NCI-H774 (cell line): ENCODE measurements at places on chromosomes 13 and 19.

DNA sequence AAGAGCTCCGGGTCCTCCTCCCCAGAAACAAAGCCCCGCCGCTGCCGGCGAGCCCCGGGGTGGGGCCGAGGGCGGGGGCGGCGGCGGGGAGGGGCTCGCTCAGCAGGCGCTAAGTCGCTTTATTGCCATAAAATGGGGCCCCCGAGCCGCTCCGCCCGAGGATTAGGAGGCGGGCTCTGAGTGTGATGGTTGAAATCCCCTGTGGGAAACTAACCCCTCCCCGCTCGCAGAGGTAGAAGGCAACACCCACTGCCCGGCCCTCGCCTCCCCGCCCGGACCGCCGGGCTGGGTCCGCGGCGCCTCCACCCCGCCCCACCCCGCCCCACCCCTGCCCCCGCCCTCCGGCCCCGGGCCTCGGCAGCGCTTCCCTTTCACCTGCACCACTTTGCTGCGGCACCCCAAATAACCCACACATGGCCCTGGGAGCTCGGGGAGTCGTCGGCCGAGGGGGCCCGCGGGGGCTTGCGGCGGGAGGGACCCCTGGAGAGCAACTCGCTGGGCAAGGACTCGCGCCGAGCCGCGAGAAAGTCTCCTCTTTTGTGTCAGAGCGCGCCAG lies at the start of gene KLF12:
Gene KLF12, minus strand, starts transcription at position 184 of the 556 bp plus-strand sequence.
- DNase-seq, result peak; percentile 68

DNA sequence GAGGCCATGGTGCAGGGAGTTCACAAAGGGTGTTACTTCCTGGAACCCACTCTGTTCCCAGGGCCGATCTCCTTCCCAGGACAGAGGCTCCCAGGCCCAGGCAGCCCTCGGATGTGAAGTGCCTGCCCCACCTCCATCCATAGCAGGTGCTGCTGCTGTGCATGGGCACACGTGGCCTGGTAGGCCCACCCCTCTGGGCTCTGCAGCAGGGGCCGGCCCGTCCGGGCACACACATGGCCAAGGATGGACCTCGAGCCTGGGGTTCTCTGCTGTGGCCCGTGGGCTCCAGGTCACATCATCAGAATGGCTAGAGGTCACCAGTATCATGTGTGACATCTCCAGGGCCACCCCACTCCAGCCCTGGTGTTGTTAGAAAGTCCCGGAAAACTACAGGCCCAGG lies 71.8 kb downstream of the GADD45B start:
- DNase-seq, result no peak

- no peak for DNase-seq
Measured at GRCh38 chr13:45315520-45316167, 25.3 kb downstream of the TPT1 start.

DNA sequence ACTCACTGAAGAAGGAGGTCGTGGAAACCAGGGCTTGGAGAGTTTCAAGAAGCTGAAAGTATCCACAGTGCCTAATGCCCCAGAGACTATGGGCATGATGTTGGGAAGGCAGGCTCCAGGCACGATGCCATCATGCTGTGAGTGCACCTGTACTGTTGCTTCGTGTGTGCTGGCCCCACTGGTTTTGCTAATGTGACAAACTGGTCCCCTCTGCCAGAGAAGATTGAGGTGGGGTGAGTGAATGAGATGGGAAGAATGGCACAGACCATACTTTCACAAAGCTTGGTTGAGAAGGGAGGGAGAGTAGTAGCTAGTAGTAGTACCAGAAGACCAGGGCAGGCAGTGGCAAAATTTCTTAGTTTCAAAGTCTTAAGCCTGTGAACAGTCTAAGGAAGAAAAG lies 19.0 kb upstream of the POP4 start:
- DNase-seq, result no peak

DNA sequence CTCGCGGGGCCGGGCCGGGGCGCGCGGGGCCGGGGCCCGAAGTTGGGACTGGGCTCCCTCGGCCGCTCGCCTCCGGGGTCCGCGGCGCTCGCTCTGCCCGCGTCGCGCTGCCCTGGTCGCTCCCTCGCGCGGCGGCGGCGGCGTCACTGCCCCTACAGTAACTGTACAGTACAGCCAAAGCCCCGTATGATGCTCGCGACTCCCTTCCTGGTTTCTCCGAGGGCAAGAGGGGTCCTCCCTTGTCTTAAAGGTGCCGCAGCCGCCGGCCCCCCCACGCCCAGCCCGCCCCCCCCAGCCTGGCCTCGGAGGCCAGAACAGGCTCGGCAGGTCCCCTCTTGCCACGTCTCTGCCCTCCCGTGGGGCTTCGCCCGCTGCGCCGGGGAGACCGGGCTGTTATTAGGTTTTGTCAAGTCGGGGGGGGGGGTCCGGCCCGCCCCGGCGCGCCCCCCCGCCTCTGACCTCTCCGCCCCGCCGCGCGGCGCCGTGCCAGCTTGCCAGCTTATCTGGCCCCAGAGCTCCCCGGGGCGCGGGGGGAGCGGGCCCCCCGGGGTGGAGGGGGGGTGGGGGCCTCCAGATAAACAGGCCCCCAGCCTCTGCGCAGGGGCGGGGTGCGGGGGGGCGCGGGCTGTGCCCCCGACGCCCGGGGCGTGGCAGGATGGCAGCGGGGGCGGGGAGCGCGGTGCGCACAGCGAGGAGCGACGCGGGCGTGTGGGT lies at the start of gene ZBTB7A:
Gene ZBTB7A, minus strand, starts transcription at position 218 of the 714 bp plus-strand sequence. CDS start 11,667 bp downstream, outside the sequence.
- peak; percentile 36 for DNase-seq

GRCh38 chr13:31138515-31138914 lies 23.2 kb downstream of the HSPH1 start:
- no peak for DNase-seq

GRCh38 chr13:52738719-52739467 lies 727 bp downstream of the CNMD start:
- no peak for DNase-seq

GRCh38 chr13:74645586-74645985 lies 511.4 kb upstream of the KLF12 start:
- DNase-seq, result no peak

- DNase-seq, result no peak
Measured at GRCh38 chr19:6856749-6857372, 30.5 kb upstream of the ADGRE1 start.

DNA sequence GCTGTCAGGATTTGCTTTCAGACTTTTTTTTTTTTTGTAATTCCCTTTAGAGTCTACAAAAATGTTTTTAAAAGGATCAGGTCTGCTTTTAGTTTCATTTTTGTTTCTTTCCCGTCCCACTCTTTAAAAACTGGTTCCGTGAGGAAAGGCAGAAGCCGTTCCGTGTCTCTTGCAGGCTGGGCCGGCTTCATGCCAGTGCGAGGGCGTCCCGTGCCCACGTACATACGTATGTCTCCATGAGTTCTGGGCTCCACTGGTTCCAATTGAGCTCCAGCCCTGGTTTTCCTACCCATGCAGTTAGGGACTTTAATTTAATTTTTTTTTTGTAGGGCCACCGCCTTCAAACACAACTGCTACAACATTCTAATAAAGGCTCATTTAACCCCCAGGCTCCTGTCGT lies 8.8 kb downstream of the TSSK6 start:
- DNase-seq, result no peak

DNA sequence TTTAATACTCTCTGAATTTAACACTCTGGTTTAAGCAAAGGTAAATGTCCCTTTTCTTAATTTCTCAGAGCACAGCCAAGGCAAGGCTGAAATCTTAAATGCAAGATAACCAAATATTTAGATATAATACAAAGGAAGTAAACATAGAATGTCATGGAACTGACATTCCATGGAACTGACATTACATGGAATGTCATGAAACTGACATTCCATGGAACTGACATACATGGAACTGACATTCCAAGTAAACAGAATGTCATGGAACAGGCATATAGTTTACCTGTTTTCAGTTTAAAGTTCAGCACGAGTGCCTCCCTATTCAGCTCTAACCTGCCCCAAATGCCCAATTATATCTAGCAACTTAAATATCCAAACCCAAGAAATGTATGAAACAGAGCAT lies 21.8 kb downstream of the FGF14 start:
- DNase-seq, result no peak

DNA sequence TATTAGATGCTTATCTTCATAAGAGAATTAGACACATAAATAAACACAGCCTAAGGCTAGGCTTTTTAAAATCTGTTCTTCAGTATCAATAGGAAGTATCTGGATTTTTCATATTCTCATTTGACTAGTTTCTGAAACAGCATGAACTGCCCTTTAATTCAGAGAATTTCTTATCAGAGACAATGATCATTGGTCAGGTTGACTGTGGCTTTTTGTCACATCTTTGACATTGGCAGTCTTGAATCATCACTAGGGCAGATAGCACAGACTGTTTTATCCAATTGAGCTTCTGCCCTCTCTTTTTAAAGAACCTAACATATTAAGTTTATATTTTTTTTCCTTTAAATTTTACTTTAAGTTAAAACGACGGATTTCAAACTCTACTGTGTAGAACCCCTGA lies 59.6 kb downstream of the DPY19L3 start:
- DNase-seq, result no peak
